HCT116 (cell line): ENCODE measurements at places on chromosomes 2 and 18.

DNA sequence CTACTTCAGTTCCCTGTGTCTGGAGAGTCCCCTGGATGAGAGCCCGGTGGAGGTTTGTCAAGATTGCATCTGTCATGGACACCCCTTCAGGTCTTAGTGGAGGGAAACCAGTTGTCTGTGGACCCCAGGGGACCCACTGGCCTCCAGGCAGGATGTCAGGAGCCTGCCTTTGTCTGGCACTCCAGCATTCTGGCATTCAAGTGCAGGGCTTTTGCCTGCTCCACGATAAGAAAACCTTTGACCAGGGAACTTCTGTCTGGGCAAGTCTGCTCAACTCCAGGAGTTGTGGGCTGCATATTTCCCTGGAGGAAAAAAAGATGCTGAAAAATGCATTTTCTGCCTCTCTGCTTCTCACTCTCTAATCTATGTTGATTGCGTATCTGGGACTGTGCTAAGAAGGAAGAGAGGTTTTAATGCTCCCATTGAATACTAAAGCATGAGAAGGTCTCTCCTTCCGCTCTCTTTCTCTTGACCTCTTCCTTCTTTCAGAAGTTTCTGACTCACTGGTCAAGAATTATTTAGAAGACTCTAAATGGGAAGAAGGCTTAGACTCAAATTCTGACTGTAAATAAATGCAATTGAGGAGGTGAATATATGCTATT, 104.5 kb downstream of the MMADHC start:
- peaks cover 7% of the 10 kb centered on the region for H3K27me3 ChIP-seq
- no peak overlapping the region for H3K4me3 ChIP-seq
- no peaks in the 10 kb centered on the region for H3K36me3 ChIP-seq
- DNase-seq = no peak

DNA sequence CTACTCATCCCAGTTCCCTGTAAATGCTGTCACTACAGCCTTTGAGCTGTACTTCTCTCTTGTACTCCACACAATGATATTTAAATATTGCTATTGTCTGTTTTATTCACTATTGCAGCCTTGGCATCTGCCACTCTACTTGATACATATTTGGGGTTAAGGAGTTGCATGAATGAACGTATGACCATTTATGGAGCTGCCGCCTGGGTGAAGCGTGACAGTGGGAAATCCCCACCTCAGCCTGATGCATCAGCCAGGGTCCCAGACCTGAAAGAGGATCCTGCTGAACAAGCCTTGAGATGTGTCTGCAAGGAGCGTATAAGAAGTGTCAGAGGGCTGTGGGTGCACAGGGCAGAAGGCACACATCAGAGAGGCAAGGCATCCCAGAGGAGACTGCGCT, 39.1 kb downstream of the MRPL35 start:
- no peaks in the 10 kb centered on the region for H3K4me1 ChIP-seq
- no peak overlapping the region for H3K27ac ChIP-seq
- H3K4me3 ChIP-seq = no peak overlapping the region
- DNase-seq = no peak
- H3K36me3 ChIP-seq = no peaks in the 10 kb centered on the region
- H3K27me3 ChIP-seq = no peaks in the 10 kb centered on the region

DNA sequence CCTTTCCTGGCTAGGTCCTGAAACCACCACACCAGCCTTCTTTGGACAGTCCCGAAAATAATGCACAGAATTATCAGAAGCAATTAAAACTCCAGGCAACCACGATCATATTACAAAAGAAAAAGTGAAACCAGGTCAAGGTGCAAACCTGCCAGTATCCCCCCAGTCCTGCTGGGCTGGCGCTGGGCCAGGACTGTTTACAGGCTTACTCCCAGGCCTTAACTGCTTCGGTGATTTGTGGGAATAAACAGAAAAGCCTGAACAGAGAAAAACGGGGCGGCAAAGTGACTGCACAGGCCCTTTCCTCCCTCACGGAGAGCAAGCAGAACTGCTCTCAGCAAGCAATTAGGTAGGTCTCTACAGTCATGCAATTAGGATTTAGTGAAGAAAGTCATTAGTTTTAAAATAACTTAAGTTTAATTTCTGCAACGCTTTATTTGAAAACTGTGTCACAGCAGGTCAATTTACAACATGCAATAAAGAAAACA, 1.3 kb downstream of the HDAC4 start:
- peak overlapping the region; percentile 67 for H3K4me3 ChIP-seq
- no peak for DNase-seq
- H3K36me3 ChIP-seq = no peaks in the 10 kb centered on the region
- H3K27me3 ChIP-seq = no peaks in the 10 kb centered on the region
- peaks cover 16% of the 10 kb centered on the region for H3K4me1 ChIP-seq

GRCh38 chr2:111028720-111029119, 92.0 kb upstream of the BCL2L11 start:
- DNase-seq = peak; percentile 40
- H3K4me3 ChIP-seq = no peak overlapping the region
- no peaks in the 10 kb centered on the region for H3K36me3 ChIP-seq
- no peak overlapping the region for H3K27ac ChIP-seq
- no peaks in the 10 kb centered on the region for H3K27me3 ChIP-seq

- no peaks in the 10 kb centered on the region for H3K27me3 ChIP-seq
- no peaks in the 10 kb centered on the region; the same call in 1 of the 2 replicates for H3K36me3 ChIP-seq
- peaks cover 37% of the 10 kb centered on the region for H3K4me1 ChIP-seq
- no peak for DNase-seq
- no peak overlapping the region for H3K27ac ChIP-seq
- no peak overlapping the region for H3K4me3 ChIP-seq
Observed at GRCh38 chr2:113203217-113203530, 29.4 kb downstream of the PSD4 start.

GRCh38 chr18:66872277-66872676, 268.4 kb upstream of the CDH19 start:
- no peak for DNase-seq
- H3K4me1 ChIP-seq = no peaks in the 10 kb centered on the region
- no peak overlapping the region for H3K4me3 ChIP-seq
- no peaks in the 10 kb centered on the region for H3K36me3 ChIP-seq
- no peak overlapping the region for H3K27ac ChIP-seq
- no peaks in the 10 kb centered on the region for H3K27me3 ChIP-seq

DNA sequence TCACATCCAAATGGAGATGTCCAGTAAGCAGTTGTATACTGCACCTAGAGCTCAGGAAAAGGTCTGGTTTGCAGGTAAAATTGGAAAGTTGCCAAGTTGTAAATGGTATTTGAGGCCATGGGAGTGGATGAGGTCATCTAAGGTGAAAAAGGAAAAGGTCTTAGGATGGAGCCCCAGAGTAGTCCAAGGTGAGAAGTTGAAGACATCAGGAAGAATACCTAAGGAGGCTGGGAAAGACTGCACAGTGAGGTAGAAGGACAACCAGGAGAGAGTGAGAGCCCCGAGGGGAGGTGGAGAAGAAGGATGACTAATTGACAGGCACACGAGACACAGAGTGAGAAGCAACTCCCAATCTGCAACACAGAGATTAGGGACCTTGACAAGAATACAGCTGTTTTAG, 10.7 kb downstream of the DPP4 start:
- H3K4me3 ChIP-seq = no peak overlapping the region
- no peaks in the 10 kb centered on the region for H3K27me3 ChIP-seq
- peaks cover 32% of the 10 kb centered on the region; the same call in 1 of the 2 replicates for H3K4me1 ChIP-seq
- H3K27ac ChIP-seq = no peak overlapping the region

GRCh38 chr2:216031960-216032689, 18.8 kb upstream of the MREG start:
- H3K4me1 ChIP-seq = no peaks in the 10 kb centered on the region
- H3K4me3 ChIP-seq = no peak overlapping the region
- no peak for DNase-seq

DNA sequence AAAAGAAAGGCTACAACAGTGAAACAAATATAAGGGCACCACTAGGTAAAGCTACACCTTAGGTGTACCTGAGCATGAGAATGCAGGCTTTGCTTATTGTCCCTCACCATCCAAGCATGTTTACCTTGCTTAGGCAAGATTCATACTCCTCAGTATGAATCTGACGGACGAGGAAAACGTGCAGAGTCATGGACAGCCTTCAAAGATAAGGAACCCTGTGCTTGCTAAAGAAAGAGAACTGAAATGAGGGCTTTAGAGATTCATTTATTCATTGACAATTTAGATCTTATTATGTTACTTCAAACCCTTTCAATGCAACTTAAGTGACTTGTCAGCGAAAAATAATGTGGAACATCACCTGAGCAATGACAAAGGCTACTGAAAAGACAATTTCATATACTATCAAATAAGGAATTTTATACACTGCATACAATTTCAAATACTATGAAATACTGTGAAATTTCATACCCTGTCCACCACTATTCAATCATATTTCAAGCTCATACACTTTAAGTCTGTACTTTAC, 21.7 kb downstream of the CLASP1 start:
- H3K4me3 ChIP-seq = no peak overlapping the region
- H3K27ac ChIP-seq = no peak overlapping the region
- no peaks in the 10 kb centered on the region for H3K36me3 ChIP-seq
- H3K4me1 ChIP-seq = no peaks in the 10 kb centered on the region
- no peak for DNase-seq
- H3K27me3 ChIP-seq = no peaks in the 10 kb centered on the region

DNA sequence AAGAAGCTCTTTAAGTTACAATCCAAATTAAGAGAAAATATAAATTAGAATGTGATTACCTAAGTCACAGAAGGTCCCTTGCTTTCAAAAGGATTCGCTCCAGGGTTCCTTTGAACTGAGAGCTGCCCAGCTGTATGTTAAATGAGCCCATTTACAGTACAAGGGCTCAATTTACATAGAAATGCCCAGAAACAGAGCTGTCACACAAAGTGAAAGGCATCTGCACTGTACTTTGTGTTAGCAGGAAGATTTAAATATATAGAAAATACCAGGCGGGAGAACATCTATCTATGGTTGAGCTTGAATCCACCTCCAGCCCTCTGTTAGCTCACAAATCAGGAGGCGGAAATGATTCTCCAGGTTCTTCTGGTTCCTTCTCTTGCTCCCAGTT, 272.9 kb downstream of the PAX3 start:
- no peak overlapping the region for H3K27ac ChIP-seq
- no peak for DNase-seq
- no peaks in the 10 kb centered on the region for H3K4me1 ChIP-seq
- no peak overlapping the region for H3K4me3 ChIP-seq
- H3K27me3 ChIP-seq = peaks cover 7% of the 10 kb centered on the region; the same call in 1 of the 2 replicates

DNA sequence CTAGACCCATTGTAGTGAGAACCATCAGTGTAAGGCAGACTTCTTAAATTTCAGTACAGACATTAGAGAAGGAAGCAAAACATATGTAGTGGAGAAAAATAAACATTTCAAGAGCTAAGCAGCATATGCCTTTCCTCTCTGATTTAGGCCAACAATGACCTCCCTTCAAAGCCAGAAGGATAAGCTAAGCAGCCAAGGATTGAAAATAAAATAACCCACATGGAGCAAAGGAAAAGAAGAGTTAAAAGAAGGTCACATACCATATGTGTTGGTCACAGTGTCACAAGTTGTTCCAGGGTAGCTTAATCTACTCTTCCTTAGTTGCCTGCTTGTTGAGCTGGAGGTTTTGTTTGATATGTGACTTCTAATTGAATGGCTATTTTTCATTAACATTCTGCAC, 15.6 kb upstream of the LAMA1 start:
- H3K27ac ChIP-seq = no peak overlapping the region
- H3K27me3 ChIP-seq = no peaks in the 10 kb centered on the region
- DNase-seq = no peak
- no peaks in the 10 kb centered on the region for H3K4me1 ChIP-seq
- no peaks in the 10 kb centered on the region for H3K36me3 ChIP-seq
- no peak overlapping the region for H3K4me3 ChIP-seq

DNA sequence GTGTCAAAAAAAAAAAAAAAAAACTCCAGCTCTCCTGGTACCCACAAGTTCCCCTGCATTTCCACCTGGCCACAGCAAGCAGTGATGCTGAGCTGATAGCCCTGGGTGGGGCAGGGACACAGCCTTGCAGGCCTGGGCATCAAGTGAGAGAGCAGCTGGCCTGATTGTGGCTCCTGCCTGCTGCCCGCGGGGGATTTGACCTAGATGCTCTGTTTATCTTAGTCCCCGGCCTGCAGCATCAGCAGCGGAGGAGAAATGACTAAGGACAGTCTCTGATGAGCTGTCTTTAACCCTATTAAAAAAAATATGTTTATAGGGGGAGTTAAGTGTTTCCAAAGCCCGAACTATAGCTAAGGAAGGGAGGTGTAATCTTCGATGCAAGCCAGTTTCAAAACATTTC, 102.6 kb downstream of the MTCL1 start:
- no peak overlapping the region for H3K4me3 ChIP-seq
- DNase-seq = no peak
- no peaks in the 10 kb centered on the region for H3K4me1 ChIP-seq

DNA sequence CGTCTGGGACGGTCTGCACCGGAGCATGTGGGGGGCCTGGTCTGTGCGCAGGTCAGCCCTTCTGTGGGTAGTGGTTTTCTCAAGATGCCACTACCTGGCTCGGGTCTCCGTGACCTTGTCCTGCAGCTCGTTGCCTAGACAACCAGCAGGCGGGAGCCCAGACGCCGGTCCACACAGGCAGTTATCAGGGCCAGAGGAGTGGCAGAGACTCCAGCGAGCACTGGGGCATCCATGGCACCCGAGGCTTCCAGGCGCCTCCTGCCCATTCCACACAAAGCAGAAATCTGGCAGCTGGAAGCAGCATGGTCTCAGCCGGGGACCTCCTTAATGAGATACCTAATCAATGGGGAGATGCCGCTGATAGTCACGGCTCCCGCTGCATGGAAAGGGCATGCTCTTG, 156.1 kb downstream of the FAM210A start:
- no peaks in the 10 kb centered on the region for H3K4me1 ChIP-seq
- no peak overlapping the region for H3K4me3 ChIP-seq
- DNase-seq = no peak
- H3K36me3 ChIP-seq = no peaks in the 10 kb centered on the region
- no peak overlapping the region for H3K27ac ChIP-seq

- H3K4me1 ChIP-seq = peaks cover 3% of the 10 kb centered on the region; the same call in 1 of the 2 replicates
- no peak overlapping the region for H3K4me3 ChIP-seq
- no peak overlapping the region for H3K27ac ChIP-seq
- H3K27me3 ChIP-seq = no peaks in the 10 kb centered on the region
Observed at GRCh38 chr2:42147641-42148274, 21.4 kb upstream of the EML4 start.

- DNase-seq = no peak
- H3K27ac ChIP-seq = no peak overlapping the region
- H3K4me3 ChIP-seq = no peak overlapping the region
- no peaks in the 10 kb centered on the region for H3K4me1 ChIP-seq
- H3K27me3 ChIP-seq = no peaks in the 10 kb centered on the region
Observed at GRCh38 chr18:58714259-58714658, 43.0 kb downstream of the MALT1 start.

- no peaks in the 10 kb centered on the region for H3K27me3 ChIP-seq
- no peak for DNase-seq
- H3K4me3 ChIP-seq = no peak overlapping the region
- H3K36me3 ChIP-seq = no peaks in the 10 kb centered on the region
- H3K4me1 ChIP-seq = no peaks in the 10 kb centered on the region
Observed at GRCh38 chr2:25920336-25920735, 42.0 kb upstream of the ASXL2 start.

GRCh38 chr2:2010251-2010650, 265.9 kb upstream of the PXDN start:
- H3K27me3 ChIP-seq = no peaks in the 10 kb centered on the region
- H3K4me3 ChIP-seq = no peak overlapping the region
- H3K27ac ChIP-seq = no peak overlapping the region
- no peaks in the 10 kb centered on the region for H3K4me1 ChIP-seq
